ENCODE measurements at places on chromosomes 5 and 9. TPM values are rescaled to one million over a fixed set of nuclear protein-coding genes. Genes with fewer than 3 reads are reported as not detected.
A peak's percentile ranks its signal among the peaks of the same experiment; 100 is the strongest.

Gene SOWAHA
- 0.10 TPM for total RNA-seq

Gene IL13
- not detected for total RNA-seq

Gene SEMA6A
- 277 TPM for total RNA-seq

Gene PGM5
- total RNA-seq: not detected

Gene STXBP1
- total RNA-seq: 60.9 TPM

GRCh38 chr5:81068063-81068462 is 107.9 kb downstream of the RASGRF2 start:
- peaks cover under 1% of the 10 kb centered on the region for H3K36me3 ChIP-seq
- no peaks in the 10 kb centered on the region for H3K27me3 ChIP-seq
- H3K27ac ChIP-seq: no peak overlapping the region
- no peak for DNase-seq
- no peaks in the 10 kb centered on the region for H3K4me1 ChIP-seq

Gene SPINK7
- not detected for total RNA-seq

Gene TMEM245
- 42.1 TPM for total RNA-seq

Gene AHRR
- total RNA-seq: 1.4 TPM

GRCh38 chr9:120363697-120364096 is 216.3 kb downstream of the CDK5RAP2 start:
- no peak overlapping the region for H3K4me3 ChIP-seq
- H3K27me3 ChIP-seq: no peaks in the 10 kb centered on the region
- no peaks in the 10 kb centered on the region for H3K4me1 ChIP-seq
- no peak for DNase-seq
- H3K27ac ChIP-seq: no peak overlapping the region
- no peaks in the 10 kb centered on the region for H3K36me3 ChIP-seq

- no peaks in the 10 kb centered on the region for H3K27me3 ChIP-seq
- no peak overlapping the region for H3K4me3 ChIP-seq
- no peak for DNase-seq
- peaks cover 14% of the 10 kb centered on the region for H3K4me1 ChIP-seq
- no peak overlapping the region for H3K27ac ChIP-seq
These were observed 454.5 kb upstream of the ZNF608 start for GRCh38 chr5:125200866-125201373.

DNA sequence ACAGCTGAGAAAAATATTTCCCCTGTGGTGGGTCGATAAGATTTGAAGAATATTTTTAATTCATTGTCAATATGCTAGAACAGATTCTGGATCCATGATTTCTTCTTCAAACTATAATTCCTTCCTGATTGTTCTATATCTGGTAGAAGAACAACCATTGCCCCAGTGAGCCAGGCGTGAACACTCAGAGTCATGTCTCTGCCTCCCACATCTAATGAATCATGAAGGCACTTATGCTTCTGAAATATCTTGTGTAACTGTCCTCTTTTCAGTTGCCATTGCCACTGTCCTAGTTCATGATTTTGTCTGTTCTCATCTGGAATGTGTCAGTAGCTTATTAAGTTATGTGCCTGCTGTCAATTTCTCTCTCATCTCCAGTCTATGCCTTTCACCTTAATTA is 40.0 kb downstream of the GABRG2 start:
- H3K27ac ChIP-seq: no peak overlapping the region
- no peak for DNase-seq
- H3K4me1 ChIP-seq: no peaks in the 10 kb centered on the region
- H3K36me3 ChIP-seq: no peaks in the 10 kb centered on the region

Gene FBP1
- 1.0 TPM for total RNA-seq

Gene PCDHGC5
- 0.78 TPM for total RNA-seq

Gene WDR38
- total RNA-seq: not detected

- no peak overlapping the region for H3K4me3 ChIP-seq
- no peaks in the 10 kb centered on the region for H3K36me3 ChIP-seq
- no peak overlapping the region for H3K27ac ChIP-seq
These were observed 139.5 kb downstream of the ZNF622 start for GRCh38 chr5:16326137-16326536.

GRCh38 chr9:75455444-75455921 is 367.2 kb downstream of the OSTF1 start:
- no peaks in the 10 kb centered on the region for H3K36me3 ChIP-seq
- no peaks in the 10 kb centered on the region for H3K27me3 ChIP-seq
- DNase-seq: no peak
- no peak overlapping the region for H3K27ac ChIP-seq

Gene C9
- not detected for total RNA-seq

DNA sequence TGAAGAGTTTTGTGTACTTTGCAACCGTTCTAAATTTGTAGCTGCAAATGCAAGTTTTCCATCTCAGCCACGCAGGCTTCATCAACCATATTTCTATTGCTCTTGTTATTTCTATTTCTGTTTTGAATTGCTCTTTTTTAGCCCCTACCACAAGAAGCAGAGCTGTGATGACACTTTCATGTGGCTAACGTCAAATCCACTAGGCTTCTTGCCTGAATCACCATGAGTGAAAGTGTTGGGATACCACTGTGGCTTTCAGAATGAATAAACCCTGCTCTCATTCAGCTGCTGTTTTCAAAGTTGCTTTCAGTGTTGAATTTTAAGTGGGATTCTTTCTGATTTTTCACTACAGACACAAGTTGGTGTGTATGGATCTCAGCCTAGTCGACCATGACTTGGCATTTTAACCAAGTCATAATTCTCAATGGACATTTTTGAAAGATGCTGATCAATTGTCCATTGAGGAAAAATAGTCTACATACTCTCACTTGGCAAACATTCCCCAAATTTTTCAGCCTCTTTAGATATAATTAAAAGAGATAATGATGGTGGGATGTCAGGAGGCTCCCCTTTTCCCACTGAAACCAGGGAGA is 41.0 kb upstream of the MTAP start:
- H3K4me3 ChIP-seq: no peak overlapping the region
- H3K27me3 ChIP-seq: peaks cover 9% of the 10 kb centered on the region
- no peak for DNase-seq
- no peaks in the 10 kb centered on the region for H3K4me1 ChIP-seq

DNA sequence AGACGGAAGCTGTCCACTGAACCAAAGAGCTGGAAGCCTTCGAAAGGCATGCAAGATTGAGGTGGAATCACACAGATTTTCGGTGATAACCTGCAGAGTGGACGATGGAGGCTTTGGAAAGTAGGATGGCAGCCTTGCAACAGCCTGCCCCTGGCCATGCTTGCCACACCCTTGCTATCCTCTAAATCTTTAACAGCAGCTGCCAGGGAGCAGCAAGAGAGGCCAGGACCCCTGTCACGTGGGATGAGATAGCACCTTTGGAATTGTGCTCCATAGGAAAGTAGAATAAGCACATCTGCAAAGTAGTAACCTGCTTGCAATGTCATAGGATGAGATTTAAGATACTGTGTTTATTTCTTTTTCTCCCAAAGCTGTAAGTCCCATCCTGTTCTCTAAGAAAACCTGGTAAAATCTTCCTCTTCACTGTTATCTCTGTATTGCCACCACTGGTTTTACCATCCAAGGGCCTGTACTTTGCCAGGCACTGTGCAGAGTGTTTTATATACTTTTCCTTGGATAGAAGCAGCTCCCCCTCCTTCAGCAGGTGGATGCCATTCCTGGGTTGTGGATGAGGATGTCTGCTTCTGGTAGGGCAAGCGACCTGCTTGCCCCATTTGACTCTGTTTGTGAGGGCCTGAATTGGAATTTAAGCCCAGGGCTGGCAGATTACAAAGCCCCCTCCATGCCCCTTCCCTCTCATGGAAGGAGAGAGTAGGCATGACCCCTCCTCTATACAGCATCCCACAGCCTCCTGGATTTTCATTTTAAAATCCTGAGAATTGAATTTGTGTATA is 10.1 kb downstream of the TRIO start:
- DNase-seq: no peak
- no peaks in the 10 kb centered on the region for H3K27me3 ChIP-seq
- H3K4me1 ChIP-seq: peaks cover 37% of the 10 kb centered on the region
- no peak overlapping the region for H3K27ac ChIP-seq
- no peaks in the 10 kb centered on the region for H3K36me3 ChIP-seq

Gene BAAT
- total RNA-seq: not detected

DNA sequence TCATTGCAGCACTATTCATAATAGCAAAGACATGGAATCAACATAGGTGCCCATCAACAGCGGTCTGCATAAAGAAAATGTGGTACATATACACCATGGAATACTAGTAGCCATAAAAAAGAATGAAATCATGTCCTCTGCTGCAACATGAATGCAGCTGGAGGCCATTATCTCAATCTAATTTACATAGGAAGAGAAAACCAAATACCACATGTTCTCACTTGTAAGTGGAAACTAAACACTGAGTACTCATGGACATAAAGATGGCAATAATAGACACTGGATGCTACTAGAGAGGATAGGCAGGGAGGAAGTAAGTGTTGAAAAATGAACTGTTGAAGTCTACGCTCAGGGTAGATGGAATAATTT is 203.9 kb upstream of the CDH9 start:
- no peak for DNase-seq
- no peak overlapping the region for H3K27ac ChIP-seq
- no peaks in the 10 kb centered on the region for H3K27me3 ChIP-seq
- H3K4me1 ChIP-seq: no peaks in the 10 kb centered on the region
- no peak overlapping the region for H3K4me3 ChIP-seq

DNA sequence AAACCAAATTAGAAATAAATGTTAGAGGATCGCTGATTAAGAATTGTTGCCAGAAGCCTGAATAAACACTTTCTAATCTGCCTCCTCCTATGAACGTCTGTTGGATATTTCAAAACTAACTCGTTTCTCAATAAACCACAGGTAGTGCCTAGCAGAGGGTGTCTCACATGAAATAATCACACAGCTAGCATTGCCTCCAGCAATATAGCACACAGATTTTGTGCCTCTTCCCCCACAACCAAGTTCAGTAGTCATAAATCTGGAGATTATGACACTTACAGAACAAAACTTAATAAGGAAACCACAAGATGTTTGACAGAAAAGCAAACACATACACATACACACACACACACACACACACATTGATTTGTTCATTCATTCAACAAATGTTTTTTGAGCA is 173.2 kb upstream of the CDH10 start:
- no peak for DNase-seq
- no peaks in the 10 kb centered on the region for H3K27me3 ChIP-seq
- no peak overlapping the region for H3K4me3 ChIP-seq
- H3K27ac ChIP-seq: no peak overlapping the region
- H3K36me3 ChIP-seq: no peaks in the 10 kb centered on the region

Gene SEC61B
- 163 TPM for total RNA-seq

GRCh38 chr9:76575761-76576160 is 116.8 kb downstream of the GCNT1 start:
- H3K27ac ChIP-seq: no peak overlapping the region
- H3K27me3 ChIP-seq: no peaks in the 10 kb centered on the region
- no peaks in the 10 kb centered on the region for H3K36me3 ChIP-seq

DNA sequence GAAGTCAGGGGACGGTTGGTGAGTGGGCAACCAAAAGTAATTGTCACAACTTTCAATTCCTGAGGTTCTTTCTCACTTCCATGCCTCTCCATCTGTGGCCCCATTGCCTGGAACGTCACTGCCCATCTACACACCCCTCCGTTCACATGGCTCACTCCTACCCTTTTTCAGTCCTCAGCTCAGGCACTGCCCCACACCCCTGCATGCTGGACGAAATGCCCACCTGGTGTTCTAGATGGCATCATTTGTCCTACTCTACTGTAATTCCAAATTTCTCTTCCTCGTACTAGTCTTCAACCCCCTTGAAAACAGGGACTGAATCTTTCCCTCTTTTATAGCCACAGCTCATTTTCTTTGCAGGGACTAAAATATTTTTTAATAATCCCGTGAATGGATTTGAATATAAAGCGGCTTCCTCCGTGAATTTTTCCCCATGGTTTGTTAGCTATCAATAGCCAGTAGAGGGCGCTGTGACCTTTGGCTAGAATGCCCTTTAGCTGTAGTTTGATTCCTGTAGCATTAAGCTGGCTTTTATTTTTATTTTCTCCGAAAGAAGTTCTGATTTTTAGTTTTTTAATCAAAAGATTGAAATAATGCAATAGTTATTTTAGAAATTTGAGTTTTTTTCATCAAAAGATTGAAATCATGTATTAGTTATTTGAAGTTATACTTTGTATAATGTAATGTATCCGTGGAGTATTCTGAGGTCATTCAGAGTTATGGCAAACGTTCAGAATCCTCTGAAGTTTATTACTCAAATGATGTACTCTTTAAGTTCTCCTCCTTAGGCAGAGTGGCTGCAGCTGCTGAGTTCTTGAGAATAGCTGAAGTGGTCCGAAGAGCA is 232.1 kb downstream of the SH3GL2 start:
- peak overlapping the region; percentile 44 for H3K4me3 ChIP-seq
- H3K27me3 ChIP-seq: no peaks in the 10 kb centered on the region
- no peak for DNase-seq
- no peak overlapping the region for H3K27ac ChIP-seq
- no peaks in the 10 kb centered on the region for H3K36me3 ChIP-seq
- H3K4me1 ChIP-seq: peaks cover 3% of the 10 kb centered on the region

Gene CRHBP
- not detected for total RNA-seq

DNA sequence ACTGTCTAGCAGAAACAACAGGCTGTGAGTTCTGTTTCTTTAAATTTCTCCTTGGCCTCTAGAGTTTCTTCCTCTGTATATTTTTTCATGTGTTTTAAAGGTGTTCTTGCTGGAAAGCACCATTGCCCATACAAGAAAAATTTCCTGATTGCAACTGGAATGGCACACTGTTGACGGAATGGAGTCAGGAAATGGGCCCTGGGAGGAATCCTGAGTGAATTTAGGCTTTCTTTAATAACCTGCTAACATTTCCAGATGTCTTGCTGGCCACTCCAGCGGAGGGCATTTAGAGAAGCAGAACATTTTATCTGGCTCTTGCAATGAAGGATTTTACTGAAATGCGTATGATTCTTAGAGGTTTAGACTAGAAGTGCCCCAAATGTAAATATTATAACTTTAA is 736.3 kb downstream of the TAF11L14 start:
- no peaks in the 10 kb centered on the region for H3K27me3 ChIP-seq
- no peaks in the 10 kb centered on the region for H3K4me1 ChIP-seq
- H3K4me3 ChIP-seq: no peak overlapping the region

DNA sequence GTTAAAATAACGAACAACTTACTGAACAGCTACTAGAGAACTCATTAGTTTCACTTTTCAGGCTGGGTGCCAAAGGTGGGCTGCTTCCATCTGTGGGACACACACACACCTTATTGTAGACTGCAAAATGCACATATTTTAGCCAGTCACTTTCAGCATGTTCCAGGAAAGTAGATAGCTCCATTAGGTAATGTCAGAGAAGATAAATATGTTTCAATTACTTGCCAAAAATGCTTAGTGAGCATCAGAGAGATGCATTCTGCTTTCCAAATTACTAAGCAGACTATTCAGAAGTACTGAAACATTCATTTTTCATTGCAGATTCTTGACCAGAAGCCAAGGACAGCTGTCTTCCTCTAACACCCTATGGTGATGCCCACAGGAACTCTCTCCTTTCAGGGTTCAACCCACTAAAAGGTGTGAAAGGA is 56.2 kb upstream of the APC start:
- H3K27ac ChIP-seq: no peak overlapping the region
- no peak overlapping the region for H3K4me3 ChIP-seq
- peaks cover 1% of the 10 kb centered on the region for H3K27me3 ChIP-seq
- no peaks in the 10 kb centered on the region for H3K36me3 ChIP-seq

GRCh38 chr9:128118472-128118857 is 9.1 kb downstream of the PTGES2 start:
- no peak overlapping the region for H3K4me3 ChIP-seq
- peaks cover 21% of the 10 kb centered on the region for H3K36me3 ChIP-seq
- H3K27me3 ChIP-seq: no peaks in the 10 kb centered on the region

- no peaks in the 10 kb centered on the region for H3K27me3 ChIP-seq
- H3K36me3 ChIP-seq: no peaks in the 10 kb centered on the region
- no peak for DNase-seq
These were observed 96.6 kb downstream of the ISL1 start for GRCh38 chr5:51479840-51480239.

Gene SGCD
- 0.04 TPM for total RNA-seq

Gene ATP6V1G1
- total RNA-seq: 112 TPM

- H3K36me3 ChIP-seq: no peaks in the 10 kb centered on the region
- no peak overlapping the region for H3K27ac ChIP-seq
- DNase-seq: no peak
- no peak overlapping the region for H3K4me3 ChIP-seq
These were observed 52.3 kb downstream of the WDR36 start for GRCh38 chr5:111144352-111144930.
